ENCODE measurements at places on chromosomes 5 and 9. TPM values are rescaled to one million over a fixed set of nuclear protein-coding genes. Genes with fewer than 3 reads are reported as not detected.

The DNAJB5 gene
- total RNA-seq = 26.9 TPM

The TMEM174 gene
- total RNA-seq = not detected

The PCDHGA4 gene
- 2.3 TPM for total RNA-seq

The SNX24 gene
- 21.0 TPM for total RNA-seq

The OCLN gene
- 57.7 TPM for total RNA-seq

DNA sequence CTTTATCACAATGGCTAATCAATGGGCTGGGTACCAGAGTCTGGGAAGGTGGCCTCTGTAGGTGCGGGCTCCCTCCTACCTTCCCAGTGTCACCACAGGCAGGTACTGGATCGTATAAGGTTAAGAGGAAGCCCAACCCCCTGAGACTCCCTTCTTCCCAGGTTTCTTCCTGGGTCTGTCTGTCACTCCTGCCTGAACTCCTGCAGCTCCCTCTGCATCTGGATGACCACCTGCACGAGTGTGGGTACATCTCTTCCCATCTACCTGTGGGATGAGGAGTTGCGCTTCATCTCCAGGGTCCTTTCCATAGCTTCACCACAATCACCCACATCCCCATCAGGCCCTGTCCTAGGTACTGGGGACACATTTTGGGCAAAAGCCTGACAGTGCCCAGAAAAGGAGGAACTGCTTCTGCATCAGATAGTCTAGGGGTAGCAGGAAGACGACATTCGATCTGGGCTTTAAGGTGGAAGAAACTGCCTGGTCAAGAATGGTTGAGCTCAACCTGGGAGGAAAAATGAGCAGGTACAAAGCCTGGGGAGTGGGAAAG is 112.2 kb upstream of the ALDH1B1 start:
- DNase-seq = no peak

GRCh38 chr5:156271569-156271968 is 55.4 kb upstream of the SGCD start:
- DNase-seq = no peak

GRCh38 chr9:133171161-133171961 is 7.6 kb upstream of the GBGT1 start:
- DNase-seq = peak; percentile 1

GRCh38 chr5:159774476-159775031 is 141.7 kb upstream of the ADRA1B start:
- DNase-seq = peak; percentile 59

- no peak for DNase-seq
Observed at GRCh38 chr5:34460496-34460895, 195.6 kb upstream of the RAI14 start.

DNA sequence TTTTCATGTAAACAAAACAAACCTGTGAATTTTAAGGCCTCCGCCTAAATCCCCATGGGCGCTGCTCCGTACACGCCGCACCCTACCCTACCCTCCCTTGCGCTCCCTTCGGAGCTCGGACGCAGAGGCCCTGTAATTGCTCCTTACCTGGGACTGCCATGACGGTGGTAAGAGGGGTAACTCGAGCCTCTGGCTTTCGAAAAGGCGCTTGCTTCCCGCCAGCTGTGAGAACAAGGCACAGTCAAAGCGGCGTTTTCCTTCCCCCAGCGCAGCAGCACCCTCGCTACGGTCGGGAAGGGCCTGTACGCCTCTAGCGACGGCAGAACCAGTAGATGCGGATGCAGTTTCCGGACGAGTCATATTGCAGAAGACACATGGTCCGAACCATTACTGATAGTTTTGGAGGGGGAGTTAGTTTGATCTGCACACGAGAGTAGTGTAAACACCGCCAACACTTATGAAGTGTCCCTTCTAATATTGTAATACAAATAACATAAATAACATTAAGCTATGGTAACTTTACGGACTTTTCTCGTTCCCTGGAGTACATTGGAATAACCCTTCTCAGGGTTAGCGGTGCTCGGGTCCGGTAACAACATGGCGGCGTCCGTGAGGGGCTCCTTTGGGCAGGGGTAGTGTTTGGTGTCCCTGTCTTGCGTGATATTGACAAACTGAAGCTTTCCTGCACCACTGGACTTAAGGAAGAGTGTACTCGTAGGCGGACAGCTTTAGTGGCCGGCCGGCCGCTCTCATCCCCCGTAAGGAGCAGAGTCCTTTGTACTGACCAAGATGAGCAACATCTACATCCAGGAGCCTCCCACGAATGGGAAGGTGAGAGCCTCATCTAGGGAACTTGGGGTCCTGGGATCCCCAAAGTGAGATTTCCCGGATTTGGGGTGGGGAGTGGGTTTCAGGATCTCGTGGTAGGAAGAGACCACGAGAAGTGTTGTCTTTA is at the start of the genes CWC27 and SREK1IP1:
TSS of gene CWC27 (plus strand) at position 573 of the 955 bp plus-strand sequence. CDS start at position 790, 217 bp downstream.
TSS of gene SREK1IP1 (minus strand) at position 334 of the 955 bp plus-strand sequence. CDS start at position 160, 174 bp downstream.
- DNase-seq = peak; percentile 93

GRCh38 chr5:53166183-53166495 is 56.6 kb upstream of the MOCS2 start:
- DNase-seq = no peak

GRCh38 chr5:119319401-119319800 is 36.4 kb upstream of the TNFAIP8 start:
- DNase-seq = no peak

DNA sequence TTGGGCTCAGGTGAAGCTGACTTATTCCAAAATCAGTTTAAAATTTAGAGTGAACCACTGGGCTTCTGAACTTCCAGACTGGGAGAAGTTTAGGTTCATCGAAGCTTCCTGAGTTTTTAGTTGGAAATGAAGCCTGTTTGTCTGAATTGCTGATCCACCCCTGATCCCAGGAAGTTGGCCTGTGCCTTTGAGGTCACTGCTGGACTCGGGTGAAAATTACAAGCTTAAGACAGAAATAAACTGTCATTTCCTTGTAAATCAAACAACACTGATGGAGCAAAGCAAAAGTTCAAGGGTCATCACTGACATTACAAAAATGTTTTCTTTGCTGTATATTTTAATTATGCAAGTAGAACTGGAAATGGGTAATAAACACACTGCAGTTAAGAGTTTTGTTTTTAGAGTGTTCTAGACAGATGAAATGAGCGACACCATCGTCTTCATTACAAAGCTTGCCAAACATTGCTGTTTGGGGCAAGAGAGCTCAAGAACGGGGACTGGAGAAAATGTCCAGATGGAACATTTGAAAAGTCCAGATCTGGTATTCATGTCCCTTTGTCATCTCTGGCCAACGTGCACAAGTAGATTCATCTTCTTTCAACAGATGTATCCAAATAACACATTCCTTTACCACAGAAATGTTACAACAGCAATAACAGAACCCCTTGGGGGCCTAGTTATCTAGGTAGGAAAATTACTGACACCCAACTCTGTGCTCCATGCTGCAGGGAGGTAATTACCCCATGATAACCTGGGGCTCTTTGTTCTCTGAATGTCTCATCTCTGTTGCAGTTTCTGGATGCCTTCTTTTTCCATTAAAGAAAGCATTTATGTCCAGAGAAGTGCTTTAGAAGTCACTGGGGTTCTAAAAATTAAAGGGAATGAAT is 142.4 kb upstream of the ERCC6L2 start:
- no peak for DNase-seq

DNA sequence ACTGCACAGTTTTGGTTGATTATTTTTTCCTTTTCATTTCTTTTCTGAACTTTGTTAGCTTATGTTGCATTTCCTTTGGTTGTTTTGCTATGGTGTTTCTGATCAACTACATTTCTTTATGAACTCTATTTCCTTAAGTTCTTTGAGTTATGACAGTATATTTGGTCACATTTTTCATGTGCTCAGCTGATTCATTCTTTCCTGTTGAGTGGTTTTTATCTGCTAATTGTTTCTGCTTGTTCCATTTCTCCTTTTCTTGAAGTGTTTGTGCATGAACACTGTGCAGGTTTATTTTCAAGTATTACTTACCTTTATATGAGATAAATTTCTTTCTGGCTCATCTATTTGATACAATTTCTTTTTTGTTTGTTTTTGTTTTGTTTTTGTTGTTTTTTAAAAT is 50.9 kb upstream of the MACIR start:
- no peak for DNase-seq

- no peak for DNase-seq
Observed at GRCh38 chr5:160458806-160459800, 37.4 kb downstream of the PTTG1 start.

- DNase-seq = peak; percentile 8
Observed at GRCh38 chr5:103923616-103924168, 361.1 kb upstream of the NUDT12 start.

DNA sequence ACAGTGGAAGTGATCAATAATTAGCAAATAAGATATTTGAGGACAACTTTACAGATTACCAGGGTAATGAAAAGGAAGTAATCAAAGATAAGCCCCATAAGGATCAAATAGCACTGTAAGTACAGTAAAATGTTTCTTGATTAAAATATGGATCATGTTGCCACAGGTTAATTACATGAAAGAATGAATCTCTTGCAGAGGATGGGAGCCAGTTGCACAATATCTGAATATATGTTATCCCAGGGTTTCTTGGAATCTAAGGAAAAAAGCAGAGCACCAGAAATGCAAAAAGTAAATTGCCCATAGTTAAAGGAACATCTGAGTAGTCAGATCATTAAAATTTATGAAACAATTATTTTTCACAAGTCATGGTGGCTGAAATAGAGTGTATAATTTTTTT is 13.8 kb upstream of the SRP19 start:
- no peak for DNase-seq

GRCh38 chr5:43642428-43642827 is 39.4 kb downstream of the NNT start:
- no peak for DNase-seq

DNA sequence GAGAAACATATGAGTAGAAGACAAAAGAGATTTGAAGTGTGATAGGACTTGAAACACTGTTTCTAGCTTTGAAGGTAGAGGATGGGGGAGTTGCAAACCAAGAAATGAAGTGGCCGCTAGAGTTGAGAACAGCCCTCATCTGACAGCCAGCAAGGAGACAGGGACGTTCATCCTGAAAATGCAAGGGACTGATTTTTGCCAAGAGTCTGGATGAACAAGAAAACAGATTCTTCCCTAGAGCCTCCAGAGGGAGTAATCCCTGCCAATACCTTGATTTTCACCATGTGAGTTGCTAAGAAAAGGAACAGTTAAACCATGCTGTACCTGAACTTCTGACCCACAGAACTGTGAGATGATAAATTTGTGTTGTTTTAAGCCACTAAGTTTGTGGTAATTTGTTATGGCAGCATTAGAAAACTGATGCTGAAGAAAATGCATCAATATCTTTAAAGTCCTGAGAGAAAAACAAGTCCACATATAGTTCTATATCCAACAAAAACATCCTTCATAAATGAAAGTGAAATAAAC is 154.0 kb upstream of the ADAMTSL1 start:
- DNase-seq = no peak

GRCh38 chr9:136996361-136997292 is at the start of gene CLIC3:
Gene CLIC3, minus strand, starts transcription at chr9:136996568. Its CDS starts 25 bp downstream, at chr9:136996543.
- DNase-seq = peak; percentile 50

- peak; percentile 34 for DNase-seq
Observed at GRCh38 chr5:170182491-170182890, 50.3 kb upstream of the C5orf58 start.

DNA sequence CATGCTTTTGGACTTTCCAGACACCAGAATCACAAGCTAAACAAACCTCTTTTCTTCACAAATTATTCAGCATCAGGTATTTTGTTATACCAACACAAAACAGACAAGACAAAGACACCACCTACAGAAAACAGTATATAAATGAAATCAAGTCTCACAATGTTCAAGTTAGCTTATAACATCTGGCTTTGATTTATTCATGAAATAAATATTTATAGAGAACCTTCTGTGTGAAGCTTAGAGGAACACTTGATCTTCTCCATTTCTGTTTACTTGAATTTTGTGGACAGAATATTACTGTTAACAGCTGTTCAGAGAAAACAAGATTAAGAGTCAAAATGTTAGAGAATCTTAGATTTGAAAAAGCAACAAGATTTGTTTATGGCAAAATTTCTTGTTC is 137.4 kb upstream of the PRR16 start:
- no peak for DNase-seq

DNA sequence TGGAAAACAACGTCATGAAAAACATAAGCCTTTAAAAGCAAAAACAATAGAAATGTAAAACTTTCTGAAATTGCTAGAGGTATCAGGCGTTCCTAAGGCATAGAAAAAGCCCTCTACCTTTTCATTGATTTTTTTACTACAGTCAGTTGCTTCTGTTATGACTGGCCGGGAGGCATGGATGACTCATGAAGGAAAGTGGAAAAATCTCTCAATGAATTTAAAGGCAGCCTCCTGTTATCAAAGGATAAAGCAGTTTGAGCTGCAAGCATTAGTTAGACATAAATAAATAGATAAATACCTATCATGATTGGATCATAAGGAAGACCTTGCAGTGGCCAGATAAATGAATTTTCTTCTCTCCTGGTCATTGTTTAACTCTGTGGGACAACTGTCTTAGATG is 281.6 kb downstream of the MAST4 start:
- DNase-seq = no peak

- peak; percentile 7 for DNase-seq
Observed at GRCh38 chr5:125056671-125057485, 310.4 kb upstream of the ZNF608 start.

DNA sequence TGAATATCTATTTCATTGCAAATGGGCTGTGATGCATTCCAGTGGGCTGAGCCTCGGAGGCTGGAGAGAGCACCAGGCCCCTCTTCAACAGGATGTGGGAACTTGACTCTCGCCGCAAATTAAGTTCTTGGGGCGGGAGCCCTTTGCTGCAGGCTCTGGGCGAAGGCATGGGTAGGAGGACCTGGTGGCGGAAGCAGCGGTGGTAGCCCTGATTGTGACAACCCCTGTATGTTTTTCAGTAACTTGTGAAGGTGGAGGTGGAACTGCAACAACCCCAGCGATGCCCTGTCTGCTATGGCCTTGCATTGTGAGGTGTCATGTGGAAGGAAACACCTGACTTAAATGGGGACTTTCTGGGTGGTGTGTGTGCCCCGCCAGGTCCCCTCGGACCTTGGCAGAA is 9.4 kb downstream of the FYB1 start:
- DNase-seq = no peak

DNA sequence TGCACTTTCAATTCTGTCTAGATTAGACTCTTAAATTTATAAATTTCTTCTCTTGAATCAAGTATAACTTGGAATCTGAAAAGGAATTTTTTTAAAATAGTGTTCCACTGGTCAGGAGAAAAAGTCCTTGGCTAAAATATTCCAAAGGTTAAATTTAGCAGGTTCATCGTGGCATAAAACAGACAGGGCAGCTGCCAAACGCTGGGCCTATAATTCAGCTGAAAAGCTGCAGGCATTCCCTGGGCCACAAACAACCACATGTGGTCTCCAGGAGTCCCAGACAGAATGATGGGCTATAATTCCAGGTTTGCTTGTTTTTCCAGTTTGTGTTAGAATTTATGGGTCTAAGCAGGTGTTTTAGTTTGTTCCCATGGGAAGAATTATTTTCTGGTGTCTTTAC is 71.1 kb upstream of the RETREG1 start:
- no peak for DNase-seq

Measured in neural progenitor cell (in vitro differentiated cells).